ENCODE measurements at places on chromosomes 12 and 14.

DNA sequence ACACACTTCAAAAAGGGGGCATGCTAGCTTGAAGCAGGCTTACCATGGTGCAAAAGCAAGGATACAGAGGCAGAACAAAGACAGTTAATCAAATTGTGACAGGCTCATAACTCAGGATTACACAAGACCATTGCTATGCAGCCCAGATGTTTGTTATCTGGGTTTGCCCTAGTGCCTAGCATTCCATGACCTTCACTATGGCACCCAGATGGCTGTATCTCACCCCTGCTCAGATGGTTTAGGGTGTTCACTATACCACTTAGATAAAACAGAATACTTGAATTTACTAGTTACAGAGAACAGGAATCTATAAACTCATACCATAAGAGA lies 56.2 kb downstream of the SDR9C7 start:
- DNase-seq = no peak

- DNase-seq = no peak
These were observed 213.4 kb upstream of the G2E3 start for GRCh38 chr14:30345511-30345910.

DNA sequence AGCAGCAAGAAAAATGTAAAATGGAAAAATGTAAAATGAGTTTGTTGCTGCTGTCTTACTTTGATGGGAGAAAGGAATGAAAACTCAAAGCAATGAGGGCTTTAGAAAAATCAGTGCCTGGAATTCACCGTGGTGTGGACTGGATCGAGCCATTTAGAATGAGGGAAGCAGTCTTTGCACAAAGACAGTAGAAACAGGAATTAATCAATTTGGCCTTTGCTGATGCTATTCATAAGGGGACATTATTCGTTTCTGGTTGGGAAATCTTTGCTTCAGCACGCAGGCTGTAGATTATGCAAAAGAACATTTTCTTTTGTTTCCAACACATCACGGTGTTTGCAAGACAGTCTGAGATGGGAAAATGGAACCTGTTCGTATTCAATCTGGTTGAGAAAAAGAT lies 6.9 kb upstream of the TUNAR start:
- no peak for DNase-seq

DNA sequence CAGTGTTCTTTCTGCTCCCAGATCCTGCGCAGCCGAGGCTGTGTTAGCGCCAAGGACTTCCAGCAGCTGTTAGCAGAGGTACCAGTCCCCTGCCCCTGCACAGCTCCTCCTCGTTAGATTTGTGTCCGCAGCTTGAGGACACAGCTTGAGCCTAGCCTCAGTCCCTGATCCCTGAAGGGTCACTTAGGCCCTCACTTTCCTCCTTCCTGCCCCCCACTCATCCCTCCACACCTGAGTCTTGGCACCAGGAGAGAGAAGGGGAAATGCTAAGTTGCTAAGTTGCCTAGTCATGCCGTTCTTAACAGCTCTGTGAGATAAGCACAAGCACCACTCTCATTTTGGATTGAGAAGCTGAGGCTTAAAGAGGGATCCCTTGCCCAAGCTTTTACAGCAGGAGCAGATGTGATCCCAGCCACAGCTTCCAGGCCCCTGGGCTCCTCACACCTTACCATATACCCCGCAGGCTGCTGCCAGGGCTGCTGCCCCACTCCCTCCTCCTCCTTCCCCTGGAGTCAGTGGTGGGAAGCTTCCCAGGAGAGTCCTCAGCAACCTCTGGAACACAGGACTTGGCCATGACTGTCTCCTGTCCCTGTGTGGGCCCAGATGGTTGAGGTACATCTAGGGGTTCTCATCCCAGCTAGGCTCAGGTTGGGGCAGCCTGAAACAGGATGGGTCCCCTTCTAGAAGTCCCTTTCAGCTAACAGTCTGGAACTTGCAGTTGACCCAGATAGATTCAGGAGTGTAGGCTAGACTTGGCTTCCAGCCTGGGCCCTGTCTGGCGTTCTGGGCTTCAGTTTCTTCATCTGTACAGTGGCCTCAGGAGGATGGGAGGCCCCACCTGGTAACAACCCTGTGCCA lies 975 bp downstream of the OGFOD2 start:
- DNase-seq = no peak

GRCh38 chr12:130828895-130829294 lies 10.2 kb downstream of the STX2 start:
- no peak for DNase-seq

DNA sequence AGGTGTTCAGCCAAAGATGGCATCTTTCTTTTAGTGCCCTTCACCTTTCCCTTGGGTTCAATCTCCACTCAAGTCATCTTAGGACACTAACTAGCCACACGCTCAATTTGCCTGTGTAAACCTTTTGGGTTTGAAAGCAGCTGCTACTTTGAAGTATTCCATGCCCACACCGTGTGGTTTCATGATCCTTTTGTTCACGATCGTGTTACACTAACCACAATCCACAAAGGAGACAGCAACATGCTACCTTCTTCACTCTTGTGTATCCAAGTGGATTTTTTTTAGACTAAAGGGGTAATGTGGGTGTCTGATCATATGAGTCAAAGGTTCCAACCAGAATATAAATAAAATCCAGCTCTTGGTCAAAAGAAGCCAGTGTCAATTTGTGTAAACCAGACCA lies 122.7 kb upstream of the FAR2 start:
- no peak for DNase-seq

Data from activated CD4-positive, alpha-beta T cell treated with anti-CD3 and anti-CD28 coated beads, Interleukin-2, amount 50 U/mL, for 1 hour (primary cell).